ENCODE measurements at places on chromosomes 3 and 15.
A peak's percentile ranks its signal among the peaks of the same experiment; 100 is the strongest.

DNA sequence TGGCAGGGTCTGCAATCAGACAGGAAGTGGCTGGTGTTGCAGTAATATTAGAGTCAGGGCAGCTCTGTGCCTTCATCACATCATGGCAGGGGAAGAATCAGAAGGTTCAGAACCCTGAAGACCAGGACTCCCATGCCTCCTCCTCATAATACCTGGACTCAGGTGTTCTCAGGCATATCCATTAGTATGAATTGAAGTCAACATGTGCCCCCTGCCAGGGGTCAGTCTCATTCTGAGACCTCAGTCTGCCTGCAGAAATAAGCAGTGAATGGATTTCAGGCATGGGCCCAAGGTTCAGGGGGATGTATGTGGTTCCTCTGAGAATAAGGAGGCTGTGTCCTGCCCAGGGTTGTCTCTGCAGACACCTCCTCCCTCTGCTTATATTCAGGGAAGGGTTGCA lies 74.2 kb downstream of the SPSB4 start:
- no peak for DNase-seq

GRCh38 chr15:70179309-70179892 lies 81.7 kb upstream of the TLE3 start:
- DNase-seq = no peak

- no peak for DNase-seq
Observed at GRCh38 chr3:100438623-100438974, 37.3 kb downstream of the LNP1 start.

DNA sequence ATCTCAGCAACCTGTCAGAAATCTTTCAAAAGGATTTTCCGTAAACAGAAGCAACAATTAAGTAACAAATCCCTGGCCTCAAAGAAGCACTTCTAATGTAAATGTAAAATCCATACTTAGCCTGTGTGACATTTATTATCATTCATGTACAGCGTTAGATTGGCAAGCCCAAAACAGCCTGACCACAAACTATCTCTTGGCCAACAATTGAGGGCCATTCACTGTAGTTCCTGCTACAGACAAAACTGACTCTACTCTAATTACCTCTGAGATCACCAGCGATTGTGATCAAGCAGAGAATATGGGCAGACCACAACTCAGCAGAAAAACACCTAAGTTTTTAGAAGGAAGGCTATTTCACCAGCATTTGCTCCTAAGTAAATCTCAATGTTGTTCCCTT lies 9.2 kb downstream of the SHQ1 start:
- DNase-seq = no peak

- DNase-seq = no peak
Observed at GRCh38 chr3:173003956-173004355, 137.1 kb downstream of the SPATA16 start.

- no peak for DNase-seq
Observed at GRCh38 chr3:38297947-38298711, 16.0 kb downstream of the SLC22A14 start.

GRCh38 chr3:98014268-98014585 lies 20.9 kb downstream of the GABRR3 start:
- no peak for DNase-seq

- no peak for DNase-seq
Observed at GRCh38 chr3:118968111-118968510, 66.5 kb downstream of the IGSF11 start.

DNA sequence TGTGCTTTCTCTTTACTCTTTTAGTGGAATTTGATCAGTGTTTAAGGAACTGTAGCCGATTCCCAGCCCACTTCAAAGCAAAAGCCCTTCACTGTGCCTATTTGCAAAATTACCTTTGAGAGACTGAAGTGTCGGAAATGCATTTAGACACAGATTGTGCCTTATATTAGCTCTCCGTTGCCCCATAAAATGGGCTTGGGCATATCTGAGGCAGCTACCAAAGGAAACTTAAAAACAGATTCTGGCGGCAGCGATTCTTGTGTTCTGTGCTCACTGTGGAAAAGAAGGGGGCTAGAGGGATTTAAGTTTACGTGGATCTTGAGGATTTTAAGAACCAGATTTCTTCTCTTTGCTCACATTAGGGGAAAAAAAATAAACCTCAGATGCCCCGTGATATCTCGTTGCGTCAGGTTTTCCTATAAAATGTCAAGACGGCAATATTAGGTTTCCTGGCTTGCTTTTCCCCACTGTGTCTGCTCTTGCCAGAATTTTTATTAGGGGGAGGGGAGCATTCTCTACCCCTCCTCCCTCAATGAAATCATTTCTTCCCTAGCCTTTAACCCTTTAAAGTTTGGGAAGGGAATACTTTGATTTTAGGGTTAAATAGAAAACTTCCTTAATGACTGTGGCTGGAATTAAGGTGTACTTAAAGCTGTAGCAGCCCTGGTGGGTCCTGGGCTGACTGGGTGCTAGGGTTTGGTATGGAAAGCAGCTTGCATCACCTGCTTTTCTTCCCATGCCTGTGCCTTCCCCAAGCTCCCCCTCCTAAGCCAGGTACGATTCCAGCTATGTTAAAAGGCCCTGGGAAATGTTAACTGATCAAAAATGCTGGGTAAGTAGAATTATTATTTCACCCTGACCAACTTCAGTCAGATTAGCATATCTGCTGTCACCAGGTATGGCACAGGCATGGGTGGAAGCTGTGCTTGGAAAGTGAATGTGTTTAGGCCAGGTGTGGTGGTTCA lies 73.8 kb downstream of the SMAD3 start:
- no peak for DNase-seq

GRCh38 chr3:173945806-173946205 lies 548.3 kb downstream of the NLGN1 start:
- DNase-seq = no peak

- peak; percentile 5 for DNase-seq
Observed at GRCh38 chr3:71127052-71127831, 456.3 kb downstream of the FOXP1 start.

GRCh38 chr3:140219291-140219690 lies 284.3 kb downstream of the CLSTN2 start:
- no peak for DNase-seq

DNA sequence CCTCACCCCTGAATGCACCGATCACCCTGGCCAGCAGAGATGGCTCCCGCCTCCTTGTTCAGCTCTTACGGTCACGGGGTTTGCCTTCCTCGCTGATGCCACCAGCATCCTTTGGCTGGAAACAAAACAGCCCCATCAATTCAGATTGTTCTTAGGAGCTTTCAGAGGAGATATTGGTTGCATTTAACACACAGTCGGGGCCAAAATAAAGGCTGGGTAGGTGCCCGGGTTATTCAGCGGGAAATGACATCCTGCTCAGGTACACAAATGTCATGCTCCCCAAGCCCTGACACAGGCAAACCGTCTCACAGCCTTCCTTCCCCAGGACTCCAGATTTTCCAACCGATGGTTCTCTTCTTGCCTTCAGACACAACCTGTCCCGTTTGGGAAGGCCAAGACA lies 62.4 kb upstream of the MEF2A start:
- no peak for DNase-seq

- no peak for DNase-seq
Observed at GRCh38 chr3:119240101-119240590, 532 bp downstream of the B4GALT4 start.

DNA sequence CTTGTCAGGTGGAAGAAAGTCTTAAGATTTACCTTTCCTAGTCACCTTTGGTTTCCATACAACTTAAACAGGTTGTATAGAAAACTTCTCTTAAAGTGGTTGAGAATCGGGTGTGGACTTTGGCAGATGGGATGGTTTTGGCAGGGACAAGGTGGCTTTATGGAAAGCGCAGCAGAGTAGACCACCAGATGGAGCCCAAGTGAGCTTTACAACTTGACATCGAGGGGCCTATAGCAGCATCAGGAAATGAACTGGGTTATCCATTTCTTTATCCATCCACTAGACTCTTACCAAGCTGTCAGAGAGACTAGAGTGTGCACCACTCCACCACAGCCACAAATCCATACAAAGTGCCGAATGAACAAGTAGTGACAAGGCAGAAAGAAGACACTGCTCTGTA lies 85.3 kb upstream of the MBNL1 start:
- DNase-seq = peak; percentile 19

GRCh38 chr3:127908202-127908601 lies 6.8 kb upstream of the KBTBD12 start:
- DNase-seq = no peak
